C1 segment of cervical spinal cord (tissue), 14 donors: ENCODE measurements at places on chromosomes 3 and 15.
A peak's percentile ranks its signal among the peaks of the same experiment; 100 is the strongest.

DNA sequence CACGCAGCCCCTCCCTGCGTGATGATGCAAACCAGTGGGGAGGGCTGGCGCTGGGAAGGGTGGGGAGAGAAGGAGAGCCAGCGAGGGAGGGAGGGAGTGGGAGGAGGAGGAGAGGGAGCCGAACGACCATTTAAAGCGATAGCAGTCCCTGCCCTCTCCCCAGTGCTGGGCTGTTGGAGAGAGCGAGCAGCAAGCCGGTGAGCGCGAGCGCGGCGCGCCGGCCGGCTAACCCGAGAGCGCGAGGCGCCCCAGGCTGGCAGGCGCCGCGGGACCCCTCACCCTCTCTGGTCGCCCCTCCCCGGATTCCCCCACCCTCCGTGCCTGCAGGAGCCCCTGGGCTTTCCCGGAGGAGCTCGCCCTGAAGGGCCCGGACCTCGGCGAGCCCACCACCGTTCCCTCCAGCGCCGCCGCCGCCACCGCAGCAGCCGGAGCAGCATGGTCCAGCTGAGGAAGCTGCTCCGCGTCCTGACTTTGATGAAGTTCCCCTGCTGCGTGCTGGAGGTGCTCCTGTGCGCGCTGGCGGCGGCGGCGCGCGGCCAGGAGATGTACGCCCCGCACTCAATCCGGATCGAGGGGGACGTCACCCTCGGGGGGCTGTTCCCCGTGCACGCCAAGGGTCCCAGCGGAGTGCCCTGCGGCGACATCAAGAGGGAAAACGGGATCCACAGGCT is at the start of gene GRM7:
TSS of gene GRM7 (plus strand) at position 162 of the 671 bp plus-strand sequence.
- no peak for DNase-seq

DNA sequence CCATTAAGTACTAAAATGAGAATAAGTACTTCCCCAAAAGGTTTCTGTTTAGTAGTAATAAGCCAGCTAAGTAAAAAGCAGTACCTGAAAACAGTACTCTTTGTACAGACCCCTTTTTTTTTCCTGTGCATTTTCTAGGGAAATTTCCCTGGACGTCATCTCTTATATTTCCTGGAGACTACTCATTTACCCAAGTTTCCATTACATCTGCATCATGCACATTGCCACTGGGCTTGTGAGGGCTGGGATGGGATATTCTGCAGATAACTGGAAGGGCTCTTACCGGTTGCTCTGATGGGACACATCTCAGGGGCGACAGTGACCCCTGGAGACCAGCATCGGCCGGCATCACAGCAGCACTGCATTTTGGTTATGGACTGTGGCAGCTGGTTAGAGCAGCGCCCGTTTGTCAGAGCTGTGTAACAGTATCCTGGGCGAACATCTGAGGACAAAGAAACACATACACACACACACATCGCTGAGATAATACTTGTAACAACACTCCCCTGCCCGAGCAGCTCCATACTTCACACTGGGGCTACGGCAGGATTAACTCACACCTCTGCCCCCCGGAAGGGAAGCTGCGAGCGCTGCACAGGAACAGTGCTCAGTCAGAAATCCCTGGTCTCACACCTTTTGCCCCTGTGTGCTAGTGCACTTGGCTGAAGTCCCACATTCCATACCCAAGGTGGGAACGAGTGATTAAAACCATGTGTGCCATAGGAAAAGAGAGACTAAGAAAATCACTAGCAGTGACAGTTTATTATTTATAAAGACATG is 124.9 kb downstream of the FBN1 start:
- no peak for DNase-seq

DNA sequence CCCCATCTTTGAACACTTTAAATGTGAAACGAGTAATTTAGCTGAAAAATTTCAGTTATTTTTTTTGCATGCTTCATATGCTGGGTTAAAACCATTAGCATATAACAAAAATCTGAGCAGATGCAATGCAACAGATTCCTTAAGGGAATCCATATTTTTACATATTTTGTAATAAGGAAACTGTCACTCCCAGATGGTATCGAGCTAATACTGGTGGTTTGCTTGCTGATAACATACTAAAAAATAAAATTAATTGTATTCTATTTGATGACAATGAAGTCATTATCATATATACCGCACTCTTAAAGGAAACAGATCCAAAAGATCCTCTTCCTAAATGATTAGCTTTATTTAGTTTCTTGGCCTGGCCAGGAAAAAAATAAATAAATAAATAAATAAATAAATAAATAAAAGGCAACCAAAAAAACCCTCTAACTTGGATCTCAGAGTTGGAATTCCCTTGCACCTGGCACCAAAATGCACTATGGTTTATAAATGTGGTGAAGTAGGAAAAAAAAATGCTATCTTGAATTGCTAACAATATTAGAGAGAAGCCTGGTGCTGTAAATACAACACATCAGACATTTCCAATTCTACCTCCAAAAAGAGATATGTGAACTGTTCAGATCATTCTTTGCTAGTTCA is 503.2 kb upstream of the ARRDC4 start:
- no peak for DNase-seq

DNA sequence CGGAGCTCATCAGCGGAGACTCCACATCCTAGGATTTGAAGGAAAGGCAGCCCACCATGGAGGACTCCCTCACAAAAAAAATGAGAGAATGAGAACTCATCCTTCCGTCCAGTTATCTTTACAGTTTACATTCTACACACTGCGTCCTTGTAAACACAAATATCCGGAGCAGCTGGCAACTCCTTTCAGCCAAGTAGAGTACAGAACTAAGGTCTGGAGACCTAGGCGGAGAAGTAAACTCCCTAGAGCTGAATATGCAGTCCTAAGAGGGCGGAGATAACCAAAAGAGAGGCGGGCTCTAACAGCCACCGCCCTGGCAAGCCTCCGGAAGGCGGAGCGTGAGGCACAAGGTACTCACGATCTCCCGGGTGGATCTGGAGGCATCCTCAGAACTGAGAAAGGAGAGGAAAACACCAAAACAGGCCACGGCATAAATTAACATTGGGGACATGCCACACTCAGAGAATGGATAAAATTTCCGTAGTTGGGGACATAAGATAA is 924 bp upstream of the SIN3A start:
- peak; percentile 71 for DNase-seq

DNA sequence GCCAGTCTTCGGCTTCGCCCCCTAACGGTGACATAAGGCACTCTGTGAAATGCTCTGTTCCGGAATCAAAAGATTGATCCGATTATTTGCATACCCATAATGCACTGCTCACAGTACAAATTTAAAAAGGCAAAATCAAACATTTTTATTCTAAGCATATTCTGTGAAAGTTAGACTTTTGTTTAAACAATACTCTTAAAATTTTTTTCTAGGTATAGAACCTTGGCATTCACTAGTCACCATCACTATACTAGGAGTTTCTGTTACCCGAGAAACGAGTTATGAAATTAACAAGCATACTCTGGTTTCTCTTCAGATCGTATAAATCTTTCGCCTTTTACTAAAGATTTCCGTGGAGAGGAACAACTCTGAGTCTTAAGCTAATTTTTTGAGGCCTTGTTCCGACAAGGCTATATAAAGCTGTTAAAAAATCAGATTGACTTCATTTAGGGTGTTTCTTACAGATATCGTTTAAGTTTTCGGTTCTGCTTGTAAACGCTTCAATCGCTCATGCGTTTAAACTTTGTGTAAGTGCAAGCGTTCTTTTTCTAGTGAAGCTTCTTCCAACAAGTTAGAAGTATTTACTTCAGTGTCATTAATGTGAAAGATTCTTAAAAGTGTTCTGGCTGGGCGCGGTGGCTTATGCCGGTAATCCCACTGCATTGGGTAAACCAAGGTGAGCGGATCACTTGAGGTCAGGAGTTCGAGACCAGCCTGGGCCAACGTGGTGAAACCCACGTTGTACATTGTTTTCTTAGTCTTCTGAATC is at the start of gene RNU5B-1:
TSS of gene RNU5B-1 (plus strand) at position 297 of the 769 bp plus-strand sequence.
- peak; percentile 92 for DNase-seq

- no peak for DNase-seq
Observed at GRCh38 chr3:112314649-112315048, 18.3 kb upstream of the CD200 start.

DNA sequence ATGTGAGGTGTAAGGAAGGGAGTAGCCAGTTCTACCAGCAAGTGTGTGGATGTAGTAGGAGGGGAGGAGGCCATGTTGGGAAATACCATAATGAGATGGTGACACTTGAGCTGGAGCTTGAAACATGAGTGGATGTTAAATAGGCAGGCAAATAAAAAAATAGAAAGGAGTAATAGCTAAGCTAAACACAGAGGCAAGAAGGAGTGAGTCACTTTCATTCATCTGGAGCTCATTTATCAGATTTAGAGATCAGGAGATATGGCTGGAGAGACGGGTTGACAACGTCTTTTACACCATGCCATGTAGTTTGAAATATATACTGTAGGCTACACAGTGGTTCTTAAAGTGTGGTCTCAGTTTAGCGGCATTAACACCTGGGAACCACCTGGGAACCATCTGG is 390.5 kb downstream of the DIPK2A start:
- no peak for DNase-seq
